ENCODE measurements at places on chromosomes 7 and 10.

- peak; percentile 61 for DNase-seq
Observed at GRCh38 chr10:72552857-72553256, 73.0 kb downstream of the MICU1 start.

- DNase-seq, result no peak
Observed at GRCh38 chr10:100636848-100637553, 101.3 kb downstream of the HIF1AN start.

GRCh38 chr7:27872356-27873275 lies 132.7 kb downstream of the TAX1BP1 start:
- DNase-seq, result no peak

DNA sequence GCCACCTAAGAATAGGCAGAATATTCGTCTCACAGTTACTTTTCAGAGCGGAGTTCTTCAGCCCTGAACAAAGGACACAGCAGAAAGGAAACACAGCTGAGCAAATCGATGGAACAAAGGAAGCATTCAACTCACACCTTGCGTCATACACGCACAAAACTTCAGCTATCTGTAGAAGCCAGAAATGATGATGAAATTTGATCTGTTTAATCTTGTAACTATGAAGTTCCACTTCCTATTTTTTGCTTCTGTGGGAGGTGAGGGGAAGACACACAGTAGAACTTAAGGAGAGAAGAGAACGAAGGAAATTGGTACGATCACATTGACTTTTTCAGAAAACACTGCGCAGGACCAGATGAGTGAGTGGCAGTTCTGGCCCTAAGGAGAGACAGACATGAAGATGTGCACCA lies 26.2 kb downstream of the FAM171A1 start:
- no peak for DNase-seq

DNA sequence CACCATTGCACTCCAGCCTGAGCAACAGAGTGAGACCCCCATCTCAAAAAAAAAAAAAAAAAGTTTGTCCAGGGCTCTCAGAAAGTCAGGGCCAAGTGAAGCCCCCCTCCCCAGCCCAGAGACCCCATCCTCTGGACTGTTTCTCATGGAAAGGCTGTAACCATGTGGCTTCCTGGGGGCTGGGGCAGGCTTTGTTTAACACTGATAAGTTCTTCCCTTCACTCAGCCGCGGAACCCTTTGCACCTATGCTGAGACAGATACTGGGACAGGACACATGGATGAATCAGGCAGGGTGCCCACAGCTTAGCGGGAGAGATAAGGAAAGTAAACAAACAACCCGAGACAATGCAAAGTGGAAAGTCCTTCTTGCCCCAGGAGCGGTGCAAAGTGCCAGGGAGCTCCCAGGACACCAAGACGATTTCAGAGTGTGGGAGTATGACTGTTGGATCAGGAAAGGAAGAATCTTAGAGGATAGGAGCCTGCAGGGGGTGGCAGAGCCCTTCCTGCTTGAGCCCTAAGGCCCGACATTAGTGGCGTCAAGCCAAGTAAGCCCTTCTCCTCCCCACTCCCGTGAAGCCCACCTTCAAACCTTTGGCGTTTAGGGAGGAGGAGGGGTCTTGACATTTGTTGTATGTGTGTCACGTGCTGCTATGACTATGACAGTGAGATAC lies 11.6 kb downstream of the MLXIPL start:
- DNase-seq, result peak; percentile 26

- no peak for DNase-seq
Observed at GRCh38 chr10:2882628-2883027, 184.7 kb upstream of the PFKP start.

GRCh38 chr7:139394540-139394939 lies 34.8 kb downstream of the LUC7L2 start:
- DNase-seq, result no peak

- no peak for DNase-seq
Observed at GRCh38 chr10:79378647-79379511, 31.6 kb downstream of the PPIF start.

DNA sequence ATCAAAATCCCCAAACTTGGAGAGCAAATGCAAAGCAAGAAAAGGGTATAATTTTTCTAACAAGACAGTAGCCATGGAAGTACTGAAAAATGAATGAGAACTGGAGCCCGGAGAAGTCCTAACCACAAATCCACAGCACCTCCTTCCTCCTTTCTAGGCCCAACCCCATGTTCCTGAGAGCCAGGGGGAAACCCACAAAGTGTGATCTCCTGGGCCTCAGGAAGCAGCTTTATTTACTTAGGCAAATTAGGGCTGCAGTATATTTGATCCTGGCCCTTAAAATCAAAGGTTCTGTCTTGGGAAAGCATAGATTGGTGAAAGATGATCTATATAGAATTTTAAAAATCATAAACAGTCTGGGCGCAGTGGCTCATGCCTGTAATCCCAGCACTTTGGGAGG lies 103.0 kb downstream of the DOCK4 start:
- DNase-seq, result no peak

- DNase-seq, result no peak
Observed at GRCh38 chr10:5447056-5447455, 34.7 kb downstream of the NET1 start.

- no peak for DNase-seq
Observed at GRCh38 chr7:99579956-99580777, 17.9 kb upstream of the TMEM225B start.

GRCh38 chr10:86199041-86199440 lies 167.6 kb downstream of the GRID1 start:
- DNase-seq, result no peak

- no peak for DNase-seq
Observed at GRCh38 chr7:44294325-44295069, 30.9 kb downstream of the CAMK2B start.

DNA sequence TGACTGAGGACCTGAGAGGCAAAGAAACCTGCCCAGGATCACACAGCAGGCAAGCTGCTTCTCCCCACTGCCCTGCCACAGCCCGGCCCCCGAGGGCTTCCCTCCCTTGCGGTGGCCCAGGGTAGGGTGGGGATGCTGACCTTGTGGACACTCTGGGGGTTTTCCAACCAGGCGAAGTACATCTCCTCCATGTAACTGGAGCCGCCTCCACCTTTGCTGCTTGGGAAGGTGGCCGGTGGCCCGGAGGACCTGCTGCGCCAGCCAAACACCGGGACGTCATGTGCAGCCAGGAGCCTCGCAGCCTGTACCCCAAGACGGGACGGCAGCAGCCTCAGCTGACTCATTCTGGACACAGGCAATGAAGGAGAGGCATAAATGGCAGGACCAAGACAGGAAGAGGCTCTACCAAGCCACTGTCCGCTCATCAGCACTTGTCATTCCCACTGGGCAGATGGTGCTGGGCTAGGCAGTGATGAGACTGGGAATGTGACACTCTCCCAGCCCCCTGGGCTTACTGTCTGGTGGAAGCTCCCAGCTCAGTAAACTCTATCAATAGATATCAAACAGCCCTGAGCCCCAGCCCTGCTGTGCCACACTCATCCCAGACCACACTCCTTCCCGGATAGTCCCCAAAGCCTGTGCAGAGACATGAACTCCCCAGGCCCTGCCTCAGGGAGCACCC lies 3.7 kb downstream of the OGDHL start:
- no peak for DNase-seq

DNA sequence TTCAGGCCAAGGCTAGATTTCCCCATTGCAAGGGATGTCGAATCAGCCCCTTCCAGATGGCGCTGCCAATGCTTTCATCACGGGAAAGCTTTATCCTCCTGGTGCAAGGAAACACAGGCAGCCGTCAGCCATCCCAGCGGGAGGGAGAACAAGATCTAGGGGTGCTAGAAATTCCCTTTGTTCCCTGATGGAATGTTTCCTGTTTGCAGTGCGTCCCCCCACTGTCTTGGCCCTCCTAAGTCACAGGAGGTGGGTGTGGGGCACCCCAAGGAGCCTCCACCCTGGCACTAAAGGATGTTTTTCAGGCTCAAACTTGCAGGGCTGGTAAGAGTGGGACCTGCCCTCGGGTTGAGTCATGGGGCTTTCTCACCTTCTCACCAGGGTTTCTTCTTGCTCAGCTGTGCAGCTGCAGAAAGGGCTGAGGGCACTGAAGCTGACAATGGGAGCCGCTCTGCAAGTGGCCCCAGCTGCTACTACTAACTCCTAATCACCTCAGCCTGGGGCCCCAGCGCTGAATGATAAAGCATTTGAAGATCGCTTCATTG lies 103.6 kb downstream of the PRPF18 start:
- no peak for DNase-seq

- DNase-seq, result no peak
Observed at GRCh38 chr7:157335991-157336382, 817 bp upstream of the DNAJB6 start.

DNA sequence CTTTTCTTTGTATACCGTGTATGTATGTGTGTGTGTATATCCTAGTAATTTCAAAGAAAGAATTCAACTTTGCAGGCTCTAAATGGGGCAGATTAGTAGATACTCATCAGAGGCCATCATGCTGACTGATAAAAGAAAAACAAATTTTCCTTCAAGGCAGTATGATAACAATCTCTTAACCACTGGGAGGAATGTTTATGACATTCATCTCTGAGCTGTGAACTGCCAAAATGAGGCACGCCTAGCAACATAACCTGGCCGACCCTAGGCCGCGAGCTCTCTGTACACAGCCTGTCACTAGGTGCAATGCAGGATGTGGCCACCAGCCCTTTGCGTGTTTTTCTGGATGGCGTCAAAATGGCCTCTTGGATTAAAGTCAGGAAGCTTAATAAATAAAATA lies 343.7 kb upstream of the GALNT17 start:
- DNase-seq, result no peak

GRCh38 chr7:2490181-2490651 lies 14.0 kb upstream of the GRIFIN start:
- no peak for DNase-seq

DNA sequence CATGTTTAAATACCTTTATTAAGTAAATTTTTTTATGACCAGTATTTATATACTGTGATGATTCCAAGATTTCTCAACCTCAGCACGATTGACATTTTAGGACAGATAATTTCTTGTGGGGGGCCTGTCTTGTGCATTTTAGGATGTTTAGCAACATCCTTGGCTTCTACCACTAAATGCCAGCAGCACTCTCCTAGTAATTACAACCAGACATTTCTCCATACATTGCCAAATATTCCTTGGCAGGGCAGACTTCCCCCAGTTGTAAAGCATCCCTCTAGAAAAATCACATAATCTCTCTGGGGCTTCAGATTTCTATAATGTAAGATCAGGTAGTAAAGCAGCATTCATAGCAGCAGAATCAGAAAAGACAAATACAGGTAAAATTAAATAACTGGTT lies 7.8 kb upstream of the LIPM start:
- DNase-seq, result no peak

- no peak for DNase-seq
Observed at GRCh38 chr10:110502072-110502845, 4.6 kb downstream of the DUSP5 start.

DNA sequence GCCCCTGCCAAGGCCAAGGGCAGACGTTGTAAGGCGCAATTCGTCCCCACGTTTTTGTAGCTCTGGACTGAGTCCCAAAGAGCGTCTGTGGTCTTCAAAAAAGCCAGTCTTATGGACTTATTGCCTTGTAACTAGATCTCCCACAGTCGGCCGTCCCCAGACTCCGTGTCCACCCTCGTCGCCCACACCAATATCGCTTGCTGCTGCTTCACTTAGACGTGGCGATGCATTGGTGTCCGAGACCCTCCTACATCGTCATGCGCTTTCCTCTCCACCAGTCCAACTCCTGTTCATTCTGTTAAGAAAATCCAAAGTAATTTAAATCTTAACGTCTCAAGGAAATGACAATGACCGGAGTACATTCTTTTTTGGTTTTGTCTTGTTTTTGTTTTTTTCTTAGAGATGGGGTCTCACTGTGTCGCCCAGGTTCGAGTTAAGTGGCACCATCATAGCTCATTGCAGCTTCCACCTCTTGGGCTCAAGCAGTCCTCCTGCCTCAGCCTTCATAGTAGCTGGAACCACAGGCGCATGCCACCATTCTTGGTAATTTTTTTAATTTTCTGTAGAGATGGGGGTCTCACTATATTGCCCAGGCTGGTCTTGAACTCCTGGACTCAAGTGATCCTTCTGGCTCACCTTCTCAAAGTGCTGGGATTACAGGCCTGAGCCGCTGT lies 851 bp downstream of the KIFBP start:
- DNase-seq, result no peak

DNA sequence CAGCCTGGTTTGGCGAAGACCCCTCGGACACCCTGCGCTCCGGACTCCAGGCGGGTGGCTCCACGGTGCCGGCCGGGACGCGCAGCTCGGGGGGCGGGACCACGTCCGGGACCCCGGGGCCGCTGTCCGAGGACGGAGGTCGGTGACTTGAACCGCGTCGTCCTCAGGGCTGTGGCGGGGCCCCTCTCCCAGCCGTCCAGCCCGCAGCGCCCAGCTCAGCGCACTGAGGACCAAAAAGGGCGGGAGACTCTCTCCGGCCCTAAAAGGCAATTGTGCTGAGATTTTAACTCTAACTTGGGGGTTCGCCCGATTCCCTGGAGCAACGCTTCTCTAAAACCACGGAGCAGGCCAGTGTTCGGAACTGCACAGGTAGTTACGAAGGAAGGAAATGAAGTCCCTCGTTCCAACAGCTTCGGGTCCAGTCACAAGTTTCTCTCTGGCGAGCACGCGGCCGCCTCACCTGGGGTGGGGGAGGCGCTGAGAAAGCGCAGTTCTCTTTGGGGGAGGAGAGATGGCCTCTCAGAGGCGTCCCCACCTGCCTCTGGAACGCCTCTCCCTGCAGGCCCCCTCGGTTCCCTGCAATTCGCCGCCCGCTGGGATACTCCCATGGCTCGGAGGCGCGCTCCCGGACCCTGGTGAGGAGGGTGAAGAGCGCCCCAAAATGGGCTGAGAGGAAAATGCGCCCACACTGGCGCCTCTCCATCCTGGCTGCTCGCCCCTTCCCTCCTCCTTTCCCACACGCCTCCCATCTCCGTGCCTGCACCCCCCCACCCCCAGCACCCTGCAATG lies 352.7 kb downstream of the DNAJB6 start:
- DNase-seq, result no peak

GRCh38 chr10:21614000-21614399 lies 80.0 kb downstream of the MLLT10 start:
- DNase-seq, result no peak

- DNase-seq, result no peak
Observed at GRCh38 chr10:87593702-87594101, 66.0 kb upstream of the PAPSS2 start.

DNA sequence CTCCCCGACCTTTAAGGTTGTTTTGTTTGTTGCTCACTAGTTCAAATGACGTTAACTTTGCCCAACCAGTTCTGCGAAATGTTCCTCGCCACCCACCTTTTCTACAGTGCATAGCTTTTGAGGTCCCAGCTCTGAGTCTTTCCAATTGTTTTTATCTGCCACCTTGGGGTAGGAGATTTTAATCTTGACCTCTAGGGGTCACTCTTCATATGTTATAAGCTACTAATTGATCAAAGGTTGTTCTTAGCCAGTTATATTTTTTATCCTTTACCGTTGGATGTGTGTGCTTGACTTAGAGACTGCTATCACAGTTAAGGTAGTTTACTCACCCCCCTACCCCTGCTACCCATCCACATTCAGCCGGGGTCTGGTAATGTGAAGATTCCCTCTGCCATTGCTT lies 372.4 kb downstream of the SUGCT start:
- no peak for DNase-seq

- DNase-seq, result no peak
Observed at GRCh38 chr10:26642896-26643653, 54.4 kb upstream of the PDSS1 start.
